ENCODE measurements at places on chromosomes 5 and 9.
A peak's percentile ranks its signal among the peaks of the same experiment; 100 is the strongest.

DNA sequence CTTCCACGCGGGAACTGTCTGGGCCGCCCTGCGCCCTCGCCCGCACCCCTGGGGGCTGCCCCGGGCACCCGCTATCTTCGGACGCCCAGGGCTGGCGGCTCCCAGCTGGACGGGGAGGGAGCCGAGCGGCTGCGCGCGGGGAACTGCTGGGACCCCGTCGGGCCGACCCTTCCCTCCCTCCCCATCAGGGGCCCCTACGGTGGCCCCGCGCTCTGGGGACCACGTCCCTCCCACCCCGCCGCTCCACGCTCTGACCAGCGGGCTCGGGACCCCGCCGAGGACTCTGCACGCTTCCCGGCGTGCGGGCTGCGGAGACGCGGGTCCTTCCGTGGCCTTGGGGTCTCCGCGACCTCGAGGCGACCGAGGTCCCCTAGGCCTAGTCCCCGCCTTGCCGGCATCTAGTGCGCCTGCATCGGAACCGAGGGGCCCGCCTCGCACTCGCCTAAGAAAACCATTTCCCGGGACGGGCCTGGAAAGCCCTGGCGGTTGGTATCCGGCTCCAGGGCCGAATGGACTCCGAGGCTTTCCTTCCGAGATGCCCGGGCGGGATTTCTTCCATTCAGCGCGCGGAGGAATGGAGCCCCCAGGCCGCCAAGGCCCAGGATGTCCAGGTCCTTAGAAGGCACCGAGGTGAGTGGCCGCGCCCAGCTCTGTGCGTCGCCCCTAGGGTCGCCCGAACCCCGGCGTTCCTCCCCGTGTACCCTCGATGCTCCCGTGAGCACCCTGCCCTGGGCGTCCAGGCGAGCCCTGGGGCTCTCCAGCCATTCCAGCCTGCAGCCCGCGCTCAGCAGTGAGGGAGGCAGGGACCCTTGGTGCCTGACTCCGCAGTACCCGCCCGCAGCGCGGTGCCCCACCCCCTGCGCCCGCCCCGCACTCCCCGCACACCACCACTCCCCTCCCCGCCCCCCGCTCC is 705 bp upstream of the SLC6A3 start:
- DNase-seq: peak; percentile 65

- no peak for DNase-seq
These were observed 261.8 kb upstream of the CLINT1 start for GRCh38 chr5:158120760-158121159.

- DNase-seq: no peak
These were observed 146.9 kb downstream of the AUH start for GRCh38 chr9:91214867-91215266.

DNA sequence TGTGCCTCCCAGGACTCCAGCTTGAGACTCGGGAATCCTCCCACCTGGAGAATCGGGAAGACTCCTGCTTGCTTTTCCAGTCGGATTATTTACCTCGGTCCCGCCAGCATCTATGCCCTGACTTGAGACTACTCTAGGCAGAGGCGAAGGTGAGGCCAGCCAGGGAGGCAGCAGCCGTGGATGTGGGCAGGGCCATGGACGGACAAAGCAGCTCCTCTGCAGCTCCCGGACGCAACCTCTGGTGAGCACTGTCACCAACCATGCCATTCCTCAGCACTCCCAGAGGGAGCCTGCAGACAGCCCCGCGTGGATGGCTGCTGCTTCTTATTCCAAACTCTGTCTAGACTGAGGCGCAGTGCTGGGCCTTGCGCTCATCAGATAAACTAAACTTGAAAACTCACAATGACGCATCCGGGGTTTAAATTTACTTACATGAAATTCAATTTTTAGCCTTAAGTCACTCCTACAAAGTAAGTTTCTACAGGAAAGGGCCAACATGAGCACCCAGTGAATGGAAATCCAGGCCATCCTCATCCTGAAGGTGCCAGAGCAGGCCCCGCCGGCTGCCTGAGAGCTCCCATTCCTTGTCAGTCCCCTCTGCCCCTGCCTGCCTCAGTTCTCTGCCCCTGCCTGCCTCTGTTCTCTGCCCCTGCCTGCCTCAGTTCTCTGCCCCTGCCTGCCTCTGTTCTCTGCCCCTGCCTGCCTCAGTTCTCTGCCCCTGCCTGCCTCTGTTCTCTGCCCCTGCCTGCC is 17.8 kb downstream of the MED10 start:
- no peak for DNase-seq

DNA sequence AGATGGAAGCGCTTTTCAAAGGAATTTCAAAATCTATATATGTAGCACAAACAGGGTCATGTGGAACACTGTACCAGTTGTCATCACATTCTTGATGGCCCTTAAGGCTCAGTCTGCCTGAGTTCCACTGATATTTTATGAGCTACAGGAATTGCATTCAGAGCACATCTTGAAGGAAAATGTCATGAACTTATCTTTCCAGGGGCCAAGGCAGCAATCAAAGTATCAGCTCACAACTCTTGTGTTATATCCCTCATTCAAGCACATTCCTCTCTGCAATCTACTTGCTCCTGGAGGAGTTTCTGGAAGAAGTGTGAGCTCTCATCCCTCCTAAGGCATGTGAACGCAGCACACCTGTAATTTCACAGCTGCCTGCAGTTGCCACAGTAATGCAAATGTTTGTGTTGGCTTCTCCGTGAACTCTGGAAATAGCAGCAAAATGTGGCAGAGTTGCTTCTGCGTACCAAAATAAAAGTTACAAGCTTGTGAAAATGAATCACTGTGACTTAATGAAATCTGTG is 89.7 kb upstream of the EQTN start:
- no peak for DNase-seq

Measured in type B pancreatic cell (in vitro differentiated cells).